ENCODE measurements at places on chromosomes 13 and 19.

- peak; percentile 77 for DNase-seq
Observed at GRCh38 chr19:55116232-55116858, 1.1 kb downstream of the PPP1R12C start.

DNA sequence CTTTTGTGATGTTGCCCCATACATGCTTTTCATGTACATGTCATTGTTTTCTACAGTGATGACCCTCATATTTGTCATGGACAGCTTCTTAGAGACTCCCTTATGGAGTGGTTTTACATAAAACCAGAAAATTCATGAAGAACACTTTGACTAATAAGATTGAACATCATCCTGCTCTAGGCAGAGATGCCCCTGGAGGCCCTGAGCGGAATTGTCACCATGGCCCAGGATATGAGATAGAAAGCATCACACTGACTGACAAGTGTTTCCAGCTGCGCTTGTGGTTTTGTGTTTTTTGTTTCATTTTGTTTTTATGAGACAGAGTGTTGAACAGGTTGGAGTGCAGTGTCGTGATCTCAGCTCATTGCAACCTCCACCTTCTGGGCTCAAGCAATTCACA is 22.2 kb downstream of the ZNF701 start:
- DNase-seq = no peak

GRCh38 chr19:1767464-1767933 is 14.2 kb downstream of the ONECUT3 start:
- peak; percentile 66 for DNase-seq

- no peak for DNase-seq
Observed at GRCh38 chr13:23868521-23868920, 20.7 kb downstream of the MIPEP start.

DNA sequence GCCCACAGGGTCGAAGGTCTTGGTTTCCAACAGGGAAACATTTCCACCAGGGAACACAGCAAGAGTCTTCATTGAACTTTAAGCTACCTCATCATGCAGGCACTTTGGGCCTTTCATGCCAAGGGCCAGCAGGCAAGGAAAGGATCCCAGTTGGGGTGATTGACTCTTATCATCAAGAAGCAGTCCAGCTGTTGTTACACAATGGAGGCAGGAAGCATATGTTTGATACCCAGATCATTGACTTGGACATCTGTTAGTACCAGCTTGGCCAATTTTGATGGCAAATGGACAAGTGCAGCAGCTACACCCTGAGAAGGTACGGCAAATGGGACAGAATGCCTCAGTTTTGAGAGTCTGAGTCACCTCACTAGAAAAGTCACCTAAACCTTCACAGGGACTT is 10.9 kb upstream of the RCBTB1 start:
- DNase-seq = no peak

DNA sequence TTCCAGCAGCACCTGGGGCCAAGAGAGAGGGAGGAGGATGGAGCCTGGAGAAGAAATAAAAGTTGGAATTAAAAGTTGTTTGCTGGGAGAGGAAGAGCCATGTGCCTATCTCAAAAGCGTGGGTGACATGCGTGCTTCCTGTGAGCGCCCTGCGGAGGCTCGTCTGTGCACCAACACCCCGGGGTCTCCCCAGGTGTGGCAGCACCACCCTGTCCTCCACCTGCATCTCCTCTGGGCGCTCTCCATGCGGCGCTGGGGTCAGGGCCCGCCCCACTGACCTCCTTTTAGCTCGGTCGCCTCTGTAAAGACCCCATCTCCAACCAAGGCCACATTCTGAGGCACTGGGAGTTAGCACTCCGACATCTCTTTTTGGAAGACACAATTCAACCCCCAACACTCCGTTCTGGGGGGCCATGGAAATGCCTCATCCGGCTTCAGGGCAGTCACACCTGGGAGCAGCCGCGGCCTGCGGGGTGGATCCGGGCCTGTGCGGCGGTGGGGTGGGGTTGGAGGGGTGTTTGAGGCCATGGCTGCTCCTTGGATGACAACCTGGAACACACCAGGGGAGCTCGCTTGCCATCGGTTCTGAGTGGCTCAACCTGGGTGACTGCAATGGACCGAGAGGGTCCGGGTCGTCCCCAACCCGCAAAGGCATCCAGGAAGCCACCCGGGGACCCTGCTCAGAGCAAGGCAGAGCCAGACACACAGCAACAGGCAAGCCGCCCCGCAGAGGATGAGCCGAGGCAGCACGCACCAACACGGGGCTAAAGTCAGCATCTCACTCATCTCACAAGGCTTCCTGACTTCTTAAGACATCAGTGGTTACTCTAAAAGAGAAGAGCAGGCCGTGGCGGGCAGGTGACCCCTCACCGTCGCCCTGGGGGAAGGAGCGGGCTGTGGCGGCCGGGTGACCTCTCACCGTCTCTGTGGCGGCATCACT is 79.4 kb upstream of the MCF2L start:
- no peak for DNase-seq

GRCh38 chr19:14091081-14091812 is 696 bp upstream of the SAMD1 start:
- DNase-seq = peak; percentile 62

DNA sequence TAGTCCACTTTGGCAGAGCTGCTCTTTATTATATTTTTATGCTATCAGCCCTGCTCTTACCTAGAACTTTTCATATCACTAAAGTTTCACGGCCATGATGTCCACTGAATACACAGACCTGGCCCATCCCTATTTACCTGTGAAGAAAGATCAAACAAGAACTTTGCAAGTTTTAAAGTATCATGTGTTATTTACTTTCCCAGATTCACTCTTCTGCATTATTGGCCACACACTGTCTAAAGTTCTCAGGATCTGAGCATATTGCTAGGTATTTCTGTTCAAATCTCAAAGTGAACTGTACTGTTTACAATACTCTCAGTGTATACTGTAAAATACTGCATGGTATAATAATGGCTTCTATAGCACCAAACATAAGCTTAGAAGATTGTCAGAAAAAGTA is 405.2 kb downstream of the KLF12 start:
- no peak for DNase-seq

DNA sequence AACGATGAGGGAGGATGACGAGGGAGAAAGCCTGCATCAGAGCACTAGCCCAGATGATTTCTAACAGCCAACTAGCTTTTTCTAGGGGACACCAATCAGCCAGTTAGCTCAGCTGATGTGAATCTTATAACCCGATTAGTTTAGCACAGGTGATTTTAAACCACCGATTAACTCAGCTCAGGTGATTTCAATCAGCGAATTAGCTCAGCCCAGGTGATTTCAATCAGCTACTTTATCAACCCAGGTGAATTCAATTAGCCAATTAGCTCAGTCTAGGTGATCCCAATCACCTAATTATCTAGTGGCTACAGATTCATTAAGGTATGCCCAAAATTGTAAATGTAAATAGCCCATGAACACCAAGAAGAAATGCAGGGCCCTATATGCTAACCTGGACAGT is 146.9 kb downstream of the ZNF486 start:
- no peak for DNase-seq

GRCh38 chr13:97141564-97142005 is 80.5 kb upstream of the MBNL2 start:
- DNase-seq = peak; percentile 35

GRCh38 chr19:57314146-57314545 is 6.1 kb upstream of the ZNF543 start:
- no peak for DNase-seq

GRCh38 chr19:23203841-23204344 is 46.3 kb downstream of the ZNF724 start:
- no peak for DNase-seq

GRCh38 chr19:56840451-56841192 is at the start of the genes PEG3 and ZIM2:
TSS of gene PEG3 (minus strand) at chr19:56840726. CDS start at chr19:56824655, 16,071 bp downstream.
TSS of gene ZIM2 (minus strand) at chr19:56840726. CDS start at chr19:56824277, 16,449 bp downstream.
- peak; percentile 93 for DNase-seq

- no peak for DNase-seq
Observed at GRCh38 chr13:97986835-97987234, 33.4 kb downstream of the IPO5 start.

- no peak for DNase-seq
Observed at GRCh38 chr13:39315796-39316195, 277.5 kb downstream of the NHLRC3 start.

GRCh38 chr19:10817291-10818038 is 18.5 kb downstream of the TMED1 start:
- no peak for DNase-seq

GRCh38 chr13:40383132-40383531 is 283.3 kb downstream of the FOXO1 start:
- DNase-seq = no peak

DNA sequence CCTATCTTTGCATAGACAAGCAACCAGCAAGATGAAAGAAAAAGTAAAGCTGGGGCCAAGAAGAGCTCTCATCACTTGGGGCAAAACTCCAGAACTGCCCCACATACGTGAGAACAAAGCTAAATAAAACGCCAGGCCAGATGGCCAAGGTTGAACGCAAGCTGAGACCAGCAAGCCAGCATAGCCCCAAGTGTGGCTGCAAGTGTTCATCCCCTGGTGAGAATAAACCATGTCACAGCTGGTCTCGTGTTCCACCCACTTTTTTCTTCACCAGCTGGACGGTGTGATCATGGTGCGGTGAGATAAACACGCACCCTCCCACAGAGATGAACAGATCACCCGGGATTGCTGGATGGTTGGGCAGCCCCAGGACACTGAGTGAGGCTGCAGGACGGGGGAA is 109.6 kb upstream of the CACNA1A start:
- peak; percentile 39 for DNase-seq

DNA sequence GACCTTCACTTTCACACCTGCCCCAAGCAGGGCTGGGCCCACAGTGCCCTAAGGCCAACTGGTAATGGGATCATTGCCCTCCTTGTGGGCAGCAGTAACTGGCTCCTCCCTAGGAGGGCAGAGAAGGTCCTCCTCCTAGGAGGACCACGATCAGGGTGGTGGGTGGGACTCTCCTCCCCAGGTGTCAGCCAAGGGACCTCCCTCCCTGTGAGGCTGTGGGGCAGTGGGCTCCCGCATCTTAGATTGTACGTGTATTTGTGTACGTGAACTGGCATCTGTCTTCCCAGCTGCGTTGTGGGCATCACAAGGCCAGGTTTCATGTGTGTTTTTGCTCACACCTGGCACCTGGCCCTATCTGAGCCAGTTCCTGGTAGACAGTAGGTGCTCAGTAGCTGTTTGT is 111.8 kb downstream of the SOX1 start:
- no peak for DNase-seq

DNA sequence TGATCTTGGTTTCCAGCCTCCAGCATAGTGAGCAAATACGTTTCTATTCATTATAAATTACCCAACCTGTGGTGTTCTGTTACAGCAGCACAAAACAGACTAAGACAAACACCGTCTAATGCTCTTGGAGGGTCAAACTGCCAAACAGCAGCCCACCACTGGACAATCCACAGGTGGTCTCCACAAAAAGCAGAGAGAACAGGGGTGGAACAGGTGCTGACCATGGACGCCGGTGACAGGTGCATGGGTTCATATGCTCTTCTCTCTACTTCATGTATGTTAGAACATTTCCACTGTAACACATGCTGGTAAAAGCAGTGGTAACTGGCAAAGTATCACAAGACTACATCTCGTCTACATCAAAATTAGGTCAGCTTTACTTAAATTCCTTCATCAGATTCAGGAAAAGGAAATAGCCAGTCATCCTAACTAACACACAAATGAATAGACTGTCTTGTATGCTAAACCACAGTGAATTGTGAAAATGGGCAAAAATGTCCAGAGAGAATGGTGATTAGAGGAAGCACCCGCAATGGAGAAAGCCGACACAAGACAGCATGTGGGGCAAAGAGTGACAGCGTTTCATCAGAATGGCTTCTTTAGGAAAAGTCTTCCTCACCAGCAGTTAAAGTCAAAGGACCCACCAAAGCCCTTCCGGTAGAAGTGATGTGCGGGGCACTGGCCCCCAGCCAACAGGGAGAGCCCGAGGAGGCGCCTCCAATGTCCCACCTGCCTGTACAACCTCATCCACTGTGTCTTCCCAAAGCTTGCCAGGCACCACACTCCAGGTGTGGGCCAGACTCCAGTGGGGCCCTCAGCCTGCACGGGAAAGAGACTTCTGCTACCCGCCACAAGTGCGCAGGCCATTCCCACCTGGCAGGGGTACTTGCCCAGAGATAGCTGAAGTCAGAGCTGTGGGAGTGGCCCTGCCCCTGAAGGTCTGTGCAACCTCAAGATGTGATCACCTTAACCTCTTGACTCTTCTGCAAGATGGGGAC is 6.5 kb downstream of the CARS2 start:
- DNase-seq = no peak

DNA sequence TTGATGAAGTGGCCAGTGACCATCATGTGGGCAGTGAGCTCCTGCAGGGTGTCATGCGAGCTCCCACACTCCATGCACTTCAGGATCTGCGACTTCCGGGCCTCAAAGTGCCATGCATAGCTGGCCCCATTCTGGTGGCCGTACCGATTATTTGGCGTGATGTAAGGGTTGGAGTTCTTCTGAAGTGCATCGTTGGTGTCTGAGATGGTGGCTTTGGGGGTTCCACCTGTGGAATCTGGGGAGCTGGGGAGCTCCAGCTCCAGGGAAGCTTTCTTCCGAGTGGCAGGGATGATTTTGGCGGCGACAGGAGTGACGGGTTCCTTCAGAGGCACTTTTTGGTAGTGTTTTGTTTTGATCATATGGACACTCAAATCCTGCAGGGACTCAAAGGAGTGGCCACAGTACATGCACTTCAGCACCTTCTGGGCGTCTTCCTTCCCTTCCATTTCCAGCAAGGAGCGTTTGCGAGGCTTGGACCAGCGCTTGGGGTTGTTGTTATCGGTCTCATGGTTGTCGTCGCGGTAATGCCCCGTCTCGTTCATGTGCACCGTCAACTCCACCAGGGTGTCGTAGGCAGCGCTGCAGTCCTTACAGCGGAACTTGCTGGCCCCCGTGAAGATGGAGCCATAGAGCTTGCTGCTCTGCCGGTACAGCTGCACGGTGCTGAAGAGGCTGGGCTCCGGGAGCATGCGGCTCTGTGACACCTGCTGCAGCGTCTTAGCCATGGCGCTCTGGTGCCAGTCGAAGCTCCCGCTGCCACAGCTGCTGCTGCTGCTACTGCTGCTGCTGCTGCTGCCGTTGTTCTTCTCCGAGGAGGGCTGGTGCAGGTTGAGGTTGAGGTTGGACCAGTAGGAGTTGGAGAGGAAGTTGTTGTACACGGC is 70.4 kb downstream of the TSHZ3 start:
- no peak for DNase-seq

DNA sequence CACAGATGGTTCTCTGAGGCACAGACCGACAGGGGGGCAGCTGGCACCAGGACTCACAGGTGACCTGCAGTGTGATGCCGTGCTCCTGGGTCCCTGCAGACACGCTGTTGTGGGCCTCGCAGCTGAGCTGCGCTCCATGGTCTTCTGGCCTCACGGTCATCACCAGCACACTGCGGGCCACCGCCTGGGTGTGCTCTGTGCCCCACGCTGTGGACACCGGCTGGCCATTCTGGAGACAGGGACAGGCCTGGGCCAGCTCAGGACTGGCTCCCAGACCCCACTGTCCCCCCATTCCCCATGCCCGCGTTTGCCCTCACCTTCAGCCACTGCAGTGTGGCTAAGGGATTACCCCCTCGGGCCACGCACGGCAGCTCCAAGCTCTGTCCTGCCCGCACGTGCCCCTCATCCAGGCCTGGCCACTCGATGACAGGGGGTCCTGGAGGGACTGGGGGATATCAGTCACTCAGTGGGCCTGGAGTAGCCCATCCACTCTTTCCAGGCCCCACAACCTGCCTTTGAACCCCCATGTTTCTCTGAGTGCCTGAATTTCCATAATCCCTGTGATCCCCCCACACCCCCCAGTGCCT is 3.3 kb downstream of the NPHS1 start:
- DNase-seq = no peak

Data from dorsolateral prefrontal cortex (tissue), 122 donors.